ENCODE measurements at places on chromosomes 7 and 10. TPM values are rescaled to one million over a fixed set of nuclear protein-coding genes. Genes with fewer than 3 reads are reported as not detected.

DNA sequence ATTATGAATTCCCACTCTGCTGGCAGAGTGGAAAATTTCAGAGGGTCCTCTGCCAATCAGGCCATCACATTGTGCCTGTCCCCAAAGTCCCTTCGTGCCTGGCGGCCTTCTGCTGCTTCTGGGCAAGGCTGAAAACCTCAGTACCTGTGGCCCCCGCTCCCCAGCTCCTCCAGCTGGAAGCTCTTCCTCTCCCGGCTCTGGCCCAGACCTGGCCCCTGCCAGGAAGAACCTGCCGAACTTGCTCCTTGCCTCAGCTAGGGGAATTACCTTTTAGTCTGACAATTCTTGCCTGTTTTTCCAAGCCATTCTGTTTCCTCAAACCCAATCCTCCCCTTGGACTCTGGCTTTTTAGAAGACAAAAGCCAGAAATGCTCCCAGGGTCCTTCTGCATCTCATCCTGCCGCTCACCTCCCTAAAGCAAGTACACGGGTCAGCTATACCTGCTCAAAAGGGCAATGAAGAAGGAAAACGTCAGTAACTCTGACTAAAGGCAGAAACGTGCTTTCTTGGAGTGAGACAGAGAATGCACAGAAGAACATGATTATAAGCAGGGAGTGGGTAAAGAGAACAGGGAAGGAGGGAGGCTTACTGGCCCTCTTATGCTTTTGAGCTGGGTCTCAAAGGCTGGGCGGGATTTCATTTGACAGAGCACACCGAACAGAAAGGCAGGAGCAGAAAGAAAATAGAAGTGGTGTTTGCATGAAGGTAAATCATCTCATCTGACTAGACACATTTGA is 28.1 kb upstream of the TRIL start:
- no peak for DNase-seq

GRCh38 chr10:6592080-6592479 is 12.0 kb upstream of the PRKCQ start:
- DNase-seq, result no peak

GRCh38 chr10:36114141-36114540 is 472.0 kb upstream of the FZD8 start:
- no peak for DNase-seq

- no peak for DNase-seq
Measured at GRCh38 chr7:11969643-11970042, 137.6 kb upstream of the THSD7A start.

DNA sequence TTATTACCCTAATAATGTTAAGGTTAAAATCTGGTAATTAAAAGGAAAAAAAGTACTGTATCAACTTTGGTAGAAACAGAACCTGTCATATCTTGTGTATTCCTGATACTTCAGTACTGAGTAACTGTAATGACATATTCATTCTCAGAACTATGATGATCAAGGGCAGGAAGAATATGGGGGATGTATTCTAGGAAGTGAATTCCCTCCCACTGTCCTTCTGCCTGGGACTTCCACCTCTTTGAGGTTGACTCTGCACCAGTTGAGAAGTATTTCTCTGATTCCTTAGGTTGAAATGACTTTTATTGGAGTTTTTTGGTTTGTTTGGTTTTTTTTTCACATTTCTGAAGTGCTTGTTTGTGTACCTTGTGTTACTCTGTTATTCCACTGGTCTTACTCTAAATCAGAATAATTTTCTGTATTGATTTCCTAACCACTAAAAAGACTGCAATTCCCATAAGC is 36.9 kb downstream of the WASL start:
- no peak for DNase-seq

- no peak for DNase-seq
Measured at GRCh38 chr7:156675721-156676120, 35.1 kb downstream of the RNF32 start.

The RADIL gene
- 61.2 TPM for total RNA-seq
